CD4-positive, alpha-beta T cell (primary cell): ENCODE measurements at places on chromosomes 1 and 21.

DNA sequence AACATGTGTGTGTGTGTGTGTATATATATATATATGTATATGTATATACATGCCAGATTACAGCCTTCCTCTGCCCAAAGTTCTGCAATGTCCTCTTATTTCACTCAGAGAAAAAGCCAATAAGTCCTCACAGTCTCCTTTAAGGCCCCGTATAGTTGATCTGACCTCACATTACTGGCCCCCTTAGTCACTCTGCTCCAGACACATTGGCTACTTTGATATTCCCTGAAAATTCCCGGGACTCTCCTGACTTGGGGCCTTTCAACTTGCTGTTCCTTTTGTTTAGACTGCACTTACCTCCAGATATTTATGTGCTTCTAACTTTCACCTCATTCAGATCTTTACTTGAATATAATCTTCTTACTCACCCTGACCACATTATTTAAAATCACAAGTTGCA, 4.2 kb upstream of the BSDC1 start:
- DNase-seq = no peak

DNA sequence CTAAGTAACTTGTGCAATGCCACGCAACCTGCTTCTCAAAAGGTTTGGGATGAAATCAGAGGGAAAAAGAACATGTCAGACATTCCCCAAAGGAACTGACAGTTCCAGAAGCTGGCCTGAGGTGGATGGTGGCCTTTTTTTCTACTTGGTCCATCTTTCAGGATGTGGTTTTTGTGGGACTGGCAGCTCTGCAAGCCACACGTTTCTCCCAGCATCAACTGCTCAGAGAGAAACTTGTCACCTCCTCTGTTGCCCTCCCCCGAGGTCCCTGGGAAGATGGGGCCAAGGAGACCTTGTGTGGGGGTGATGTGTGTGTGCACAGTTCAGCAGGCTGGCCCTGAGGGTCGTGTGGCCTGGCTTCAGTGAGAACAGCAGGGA, 2.5 kb upstream of the DHRS3 start:
- DNase-seq = no peak

- DNase-seq = no peak
These were observed 9.3 kb downstream of the MYBPH start for GRCh38 chr1:203166192-203166940.

GRCh38 chr1:16720351-16721223, 19.7 kb upstream of the RNU1-4 start:
- no peak for DNase-seq

- DNase-seq = no peak
These were observed 69.1 kb downstream of the KAZN start for GRCh38 chr1:14667651-14667984.

DNA sequence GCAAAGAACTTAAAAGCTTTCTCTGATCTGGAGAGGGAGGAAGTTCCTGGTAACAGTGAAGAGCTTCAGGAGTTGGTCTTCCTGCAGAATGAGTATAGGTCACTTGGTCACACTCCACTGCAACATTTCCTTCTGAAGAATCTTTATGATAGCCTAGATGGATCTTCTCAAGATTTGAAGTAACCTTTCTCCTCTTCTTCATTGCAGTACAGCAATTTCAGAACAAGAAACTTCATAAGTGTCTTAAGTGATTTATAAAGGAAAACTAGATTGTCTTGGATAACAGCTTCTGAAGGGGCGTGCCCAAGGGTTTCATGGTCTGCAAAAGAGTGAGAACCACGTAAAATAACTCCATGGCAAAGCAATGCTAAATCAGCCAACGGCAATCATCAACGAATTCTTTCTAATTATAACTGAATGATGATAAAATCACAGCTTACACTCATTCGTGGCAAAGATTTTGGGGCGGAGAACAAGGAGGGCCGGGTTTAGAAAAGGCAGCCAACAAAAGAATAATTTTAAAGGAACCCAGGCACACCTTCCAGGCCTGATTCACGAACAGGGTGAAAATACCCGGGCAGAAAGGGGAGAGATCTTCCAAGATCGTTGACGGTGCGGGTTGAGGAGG, 53.9 kb upstream of the ASPM start:
- no peak for DNase-seq

DNA sequence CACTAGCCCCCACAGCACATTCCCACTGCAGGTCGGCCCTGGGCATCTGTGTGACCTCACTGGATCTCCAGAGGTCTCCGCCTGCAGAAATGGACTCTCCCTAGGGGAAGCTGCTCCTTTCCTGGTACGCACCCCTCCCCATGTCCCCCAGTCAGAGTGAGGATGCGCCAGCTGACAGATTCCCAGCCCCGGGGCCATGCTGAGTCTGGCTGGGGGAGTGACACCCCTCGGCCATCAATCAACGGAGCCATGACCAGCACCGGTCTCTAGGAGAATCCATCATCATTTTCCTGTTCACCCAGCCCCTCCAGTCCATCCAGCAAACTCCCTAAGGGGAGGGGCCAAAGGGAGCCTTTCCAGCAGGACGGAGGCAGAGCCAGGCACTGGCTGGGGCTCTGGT, 68.7 kb upstream of the PAX7 start:
- DNase-seq = no peak

- DNase-seq = no peak
These were observed 5.3 kb upstream of the SARS1 start for GRCh38 chr1:109208394-109208793.

GRCh38 chr1:42189931-42190853, 25.6 kb upstream of the GUCA2A start:
- no peak for DNase-seq

GRCh38 chr1:110731529-110731928, 56.8 kb upstream of the KCNA3 start:
- DNase-seq = no peak

- no peak for DNase-seq
These were observed 105.9 kb downstream of the GPATCH2 start for GRCh38 chr1:217524787-217525520.
